ENCODE measurements at places on chromosomes 5 and 9. TPM values are rescaled to one million over a fixed set of nuclear protein-coding genes. Genes with fewer than 3 reads are reported as not detected.

Gene NIM1K
- total RNA-seq = 1.0 TPM

Gene TMEFF1
- 0.18 TPM for total RNA-seq

- no peak for DNase-seq
These were observed 45.5 kb downstream of the SPOCK1 start for GRCh38 chr5:137453483-137454080.

DNA sequence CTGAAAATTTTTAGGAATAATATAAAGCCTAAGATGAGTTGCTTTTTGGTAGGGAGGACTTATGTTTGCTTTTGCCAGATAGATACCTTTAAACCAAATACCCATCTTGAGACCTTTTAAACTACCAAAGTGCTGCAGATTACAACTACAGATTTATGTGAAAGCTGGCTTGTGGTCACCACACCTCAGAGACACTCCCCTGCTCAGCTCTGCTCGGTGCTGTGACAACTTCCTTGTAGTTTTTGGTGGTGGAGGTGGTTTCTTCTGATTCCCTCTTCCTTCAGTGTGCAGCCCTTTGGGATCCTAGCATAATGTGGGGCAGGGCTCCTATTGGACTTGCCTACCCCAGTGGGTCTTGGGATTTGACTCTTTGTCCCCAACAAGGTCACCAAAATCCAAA lies 29.2 kb downstream of the GARNL3 start:
- DNase-seq = no peak

GRCh38 chr9:103319979-103320378 lies 324.8 kb downstream of the CYLC2 start:
- no peak for DNase-seq
